CD8-positive, alpha-beta T cell (primary cell): ENCODE measurements at places on chromosomes 6 and 20.
A peak's percentile ranks its signal among the peaks of the same experiment; 100 is the strongest.

GRCh38 chr6:18242062-18242851 lies 22.1 kb downstream of the DEK start:
- DNase-seq, result no peak

DNA sequence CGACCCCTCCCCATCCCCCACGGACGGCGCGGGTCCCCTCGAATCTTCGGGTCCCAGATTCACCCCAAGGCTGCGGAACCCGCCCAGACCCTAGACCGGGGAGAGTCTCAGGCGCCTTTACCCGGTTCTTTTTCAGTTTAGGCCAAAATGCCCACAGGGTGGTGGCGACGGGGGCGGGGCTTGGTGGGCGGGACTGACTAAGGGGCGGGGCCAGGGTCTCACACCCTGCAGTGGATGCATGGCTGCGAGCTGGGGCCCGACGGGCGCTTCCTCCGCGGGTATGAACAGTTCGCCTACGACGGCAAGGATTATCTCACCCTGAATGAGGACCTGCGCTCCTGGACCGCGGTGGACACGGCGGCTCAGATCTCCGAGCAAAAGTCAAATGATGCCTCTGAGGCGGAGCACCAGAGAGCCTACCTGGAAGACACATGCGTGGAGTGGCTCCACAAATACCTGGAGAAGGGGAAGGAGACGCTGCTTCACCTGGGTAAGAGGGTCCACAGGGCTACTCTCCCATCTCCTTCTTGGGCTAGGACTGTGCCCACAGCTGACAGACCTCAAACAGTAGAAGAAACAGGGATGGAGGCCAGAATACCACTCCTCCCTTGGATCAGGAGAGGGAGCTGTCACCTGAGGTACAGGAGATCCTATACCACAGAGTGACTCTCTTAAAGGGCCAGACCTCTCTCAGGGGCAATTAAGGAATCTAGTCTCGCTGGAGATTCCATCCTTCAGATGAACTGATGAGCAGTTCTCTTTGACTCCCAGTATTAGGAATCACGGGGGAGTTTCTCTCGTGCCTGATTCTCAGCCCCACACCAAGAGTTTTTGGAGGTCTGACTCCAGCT lies 942 bp downstream of the HLA-E start:
- peak; percentile 74 for DNase-seq

DNA sequence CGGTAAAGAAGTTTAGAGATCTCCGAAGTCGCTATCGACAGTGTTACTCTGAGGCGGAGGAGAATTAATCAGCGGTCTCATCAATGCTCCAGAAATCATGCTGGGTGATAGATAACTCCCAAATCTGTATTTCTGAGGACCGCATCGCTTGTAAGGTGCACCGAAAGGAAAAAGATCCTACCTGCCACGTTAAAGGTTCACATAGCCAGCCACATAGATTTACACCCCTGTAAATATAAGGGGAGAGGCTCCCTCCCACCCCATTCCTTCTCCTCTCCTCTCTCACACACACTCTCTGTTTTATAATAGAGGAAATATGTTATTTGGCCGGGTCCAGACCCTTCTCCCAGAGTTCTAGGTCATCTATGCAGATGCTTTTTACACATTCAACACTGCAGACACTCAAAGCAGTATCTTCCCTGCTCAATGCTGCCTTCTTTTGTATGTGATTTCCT lies 620 bp upstream of the DEK start:
- no peak for DNase-seq

DNA sequence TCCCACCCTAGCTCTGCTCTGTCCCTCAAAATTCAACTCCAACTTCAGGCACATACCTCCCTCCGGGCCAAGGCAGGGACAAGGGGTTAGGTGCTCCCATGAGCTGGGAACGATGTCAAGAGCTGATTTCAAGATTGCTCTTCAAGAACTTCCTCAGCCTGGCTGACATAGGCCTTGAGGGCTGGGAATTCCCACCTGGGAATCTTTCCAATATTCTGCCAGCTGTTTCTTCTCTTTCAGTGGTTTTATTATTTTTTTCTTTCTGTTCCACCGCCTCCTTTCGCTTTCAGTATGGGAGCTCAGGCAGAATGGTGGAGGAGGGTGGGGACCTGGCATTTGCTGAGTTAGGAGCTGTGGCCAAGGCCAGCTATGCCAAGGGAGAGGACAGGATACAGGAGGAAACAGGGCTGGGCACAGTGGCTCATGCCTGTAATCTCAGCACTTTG lies 33.7 kb downstream of the SRSF3 start:
- no peak for DNase-seq
